ENCODE measurements at places on chromosomes 13 and 19.

DNA sequence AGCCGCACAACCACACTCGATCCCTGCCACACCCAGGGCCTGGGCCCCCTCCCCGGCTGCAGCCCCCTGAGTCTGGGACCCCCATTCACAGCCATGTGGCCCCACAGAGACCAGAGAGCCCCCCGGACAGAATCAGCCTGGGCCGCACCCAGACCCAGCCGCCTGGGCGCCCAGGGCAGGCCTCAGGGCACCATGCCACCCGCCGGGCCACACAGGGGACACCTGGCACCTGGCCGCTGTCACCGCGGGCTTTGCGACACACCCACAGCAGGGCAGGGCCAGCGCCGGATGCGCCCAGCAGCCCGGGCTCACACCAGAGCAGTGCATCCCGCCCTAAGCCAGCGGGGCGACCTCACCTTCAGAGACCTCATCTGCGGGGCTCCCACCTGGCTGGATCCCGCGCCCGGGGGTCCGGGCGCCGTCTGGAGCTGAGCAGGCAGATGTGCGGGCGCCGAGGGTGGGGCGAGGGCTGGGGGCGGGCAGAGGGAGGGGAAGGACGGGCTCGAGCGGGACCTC is 443 bp downstream of the TBXA2R start:
- no peak for DNase-seq

DNA sequence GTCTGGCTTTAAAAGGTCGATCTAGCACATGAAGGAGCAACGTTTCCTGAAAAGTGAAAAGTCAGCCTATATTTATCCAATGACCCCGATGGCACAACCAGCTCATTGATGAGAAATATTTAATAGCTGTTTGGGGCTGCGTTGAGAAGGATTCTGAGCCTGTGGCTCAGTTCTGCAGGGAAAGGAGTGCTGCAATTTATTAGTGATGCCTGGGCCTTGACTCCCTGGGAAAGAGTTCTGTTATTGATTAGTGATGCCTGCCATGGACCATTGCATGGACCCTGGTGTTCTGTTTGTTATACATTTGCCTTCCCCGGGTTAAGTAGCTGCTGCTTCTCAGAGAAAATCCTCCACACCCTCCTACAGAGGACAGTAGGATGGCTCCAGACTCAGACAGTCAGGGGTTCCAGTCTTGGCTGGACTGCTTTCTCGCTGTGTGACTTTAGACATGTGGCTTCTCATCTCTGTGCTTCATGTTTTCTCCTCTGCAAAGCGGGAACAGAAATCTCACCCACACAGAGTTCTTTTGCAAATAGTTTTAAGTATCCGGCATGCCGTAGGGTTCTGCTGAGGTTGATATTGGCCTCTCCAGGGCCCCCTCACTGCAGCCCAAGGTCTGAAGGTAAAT is 17.7 kb upstream of the PTPRS start:
- DNase-seq = no peak

GRCh38 chr13:27493981-27494380 is 43.6 kb upstream of the MTIF3 start:
- no peak for DNase-seq

DNA sequence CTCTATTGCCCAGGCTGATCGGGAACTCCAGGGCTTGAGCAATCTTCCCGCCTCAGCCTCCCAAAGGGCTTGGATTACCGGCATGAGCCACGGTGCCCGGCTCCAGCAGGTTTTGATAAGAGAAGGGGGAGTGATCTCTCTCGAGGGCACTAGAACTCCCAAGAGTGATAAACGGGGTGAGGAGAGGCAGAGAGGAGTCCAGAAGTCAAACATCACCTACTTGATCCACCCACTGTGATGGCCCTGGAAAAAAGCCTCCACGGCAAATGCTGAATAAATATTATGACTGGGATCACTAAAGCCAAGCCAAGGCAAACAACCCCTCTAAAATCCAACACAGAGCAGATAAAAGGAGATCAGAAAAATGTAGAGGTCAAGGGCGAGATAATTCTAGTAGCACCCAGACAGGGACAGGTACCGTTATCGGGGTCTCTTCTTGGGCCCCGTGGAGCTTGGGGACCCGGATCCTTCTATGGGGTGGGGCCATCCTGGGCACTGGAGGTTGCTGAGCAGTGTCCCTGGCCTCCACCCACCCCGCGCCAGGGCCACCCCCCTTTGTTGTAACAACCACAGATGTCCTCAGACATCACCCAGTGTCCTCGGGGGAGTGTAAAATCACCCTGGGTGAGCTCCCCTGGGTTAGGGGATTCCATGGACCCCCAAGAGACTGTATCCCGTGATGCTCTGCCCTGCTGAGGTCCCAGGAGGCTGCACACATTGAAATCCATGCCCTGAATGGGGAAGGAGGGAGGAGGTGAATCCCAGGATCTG is 3.7 kb upstream of the CREB3L3 start:
- DNase-seq = no peak
